ENCODE measurements at places on chromosomes 7 and 10. TPM values are rescaled to one million over a fixed set of nuclear protein-coding genes. Genes with fewer than 3 reads are reported as not detected.

Gene VSTM2A
- 0.12 TPM for total RNA-seq

Gene TLX1
- total RNA-seq = not detected

Gene PDZD7
- total RNA-seq = 0.25 TPM

DNA sequence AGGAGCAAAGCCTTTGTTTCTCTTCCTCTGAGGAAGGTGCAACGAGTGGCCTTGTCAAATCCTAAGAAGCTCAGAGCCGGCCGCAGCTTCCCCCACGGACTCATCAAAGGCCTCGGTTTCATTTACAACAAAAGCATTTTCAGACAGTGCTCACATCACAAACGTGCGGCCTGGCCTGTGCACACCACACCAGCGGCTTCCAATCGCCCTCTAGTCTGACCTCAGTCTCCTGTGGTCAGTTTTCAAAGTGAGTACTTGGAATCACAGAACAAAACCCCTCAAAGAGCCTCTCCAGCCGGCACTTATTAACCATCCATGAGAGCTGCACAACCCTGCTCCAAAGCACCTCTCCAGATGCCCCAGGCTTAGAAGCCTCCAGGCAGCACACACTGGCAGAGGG is 3.3 kb downstream of the RADIL start:
- no peak overlapping the region for H3K4me3 ChIP-seq
- peaks cover 5% of the 10 kb centered on the region for H3K4me1 ChIP-seq
- no peaks in the 10 kb centered on the region for H3K36me3 ChIP-seq
- H3K27ac ChIP-seq = no peak overlapping the region
- peaks cover 17% of the 10 kb centered on the region for H3K27me3 ChIP-seq

DNA sequence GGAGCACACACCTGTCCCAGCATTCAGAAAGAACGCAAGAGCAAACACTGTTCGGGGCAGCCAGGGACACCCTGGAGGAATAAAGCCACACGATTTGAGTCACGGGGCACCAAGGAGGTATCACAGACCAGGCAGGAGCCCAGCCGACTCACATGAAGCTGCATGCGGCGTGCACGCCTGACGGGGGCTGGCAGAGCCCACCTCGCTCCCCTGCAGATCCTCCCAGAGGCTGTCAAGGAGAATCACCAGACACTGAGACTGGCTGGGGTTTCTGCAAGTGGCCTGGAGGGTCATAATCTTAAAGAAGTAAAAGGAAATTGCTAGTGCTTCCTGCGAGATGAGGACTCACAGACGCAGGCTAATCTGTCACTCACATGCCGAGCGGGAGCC is 61.6 kb downstream of the TCERG1L start:
- no peaks in the 10 kb centered on the region for H3K36me3 ChIP-seq
- H3K4me3 ChIP-seq = no peak overlapping the region
- H3K27me3 ChIP-seq = no peaks in the 10 kb centered on the region
- no peak for DNase-seq
- no peak overlapping the region for H3K27ac ChIP-seq

DNA sequence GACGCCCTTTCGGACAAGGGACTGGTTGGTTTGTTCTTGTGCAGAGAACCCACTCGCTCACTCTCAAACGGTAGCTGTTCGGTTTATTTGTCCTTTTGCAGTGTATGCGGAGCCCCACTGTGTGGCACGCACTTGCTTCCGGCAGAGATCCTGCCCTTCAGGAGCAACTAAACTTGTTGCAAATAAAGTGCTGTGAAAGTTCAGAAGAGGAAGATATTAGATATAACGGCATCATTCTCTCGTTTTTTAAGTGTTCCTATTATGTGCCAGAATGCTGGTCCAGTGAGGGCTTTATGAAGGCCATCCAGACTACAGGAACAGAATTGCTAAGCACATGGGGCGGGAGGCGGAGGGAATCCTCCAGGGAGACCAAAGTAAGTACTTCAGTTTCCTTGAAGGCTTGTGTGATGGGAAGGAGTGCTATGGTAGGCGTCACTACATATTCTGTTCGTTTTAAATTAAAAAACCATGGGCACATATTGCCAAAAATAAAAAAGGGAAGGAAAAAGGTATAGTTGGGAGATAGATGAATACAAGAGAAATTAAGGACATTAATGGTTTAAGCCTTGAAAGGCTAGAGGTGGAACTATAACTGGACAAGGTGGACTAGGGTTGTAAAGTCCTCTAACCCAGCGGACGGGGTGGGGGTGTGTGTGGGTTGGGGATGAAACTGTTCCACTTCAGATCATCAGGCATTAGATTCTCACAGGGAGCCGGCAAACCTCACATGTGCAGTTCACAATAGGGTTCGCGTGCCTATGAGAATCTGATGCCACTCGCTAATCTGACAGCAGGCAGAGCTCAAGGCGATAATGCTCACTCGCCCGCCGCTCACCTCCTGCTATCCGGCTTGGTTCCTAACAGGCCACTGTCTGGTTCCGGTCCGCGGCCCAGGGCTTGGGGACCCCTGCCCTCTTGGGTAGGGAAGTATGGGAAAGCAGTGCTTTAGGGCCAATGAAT is 704 bp upstream of the ERLIN1 start:
- H3K4me1 ChIP-seq = peaks cover 17% of the 10 kb centered on the region
- H3K27ac ChIP-seq = no peak overlapping the region
- H3K27me3 ChIP-seq = no peaks in the 10 kb centered on the region
- H3K4me3 ChIP-seq = peak overlapping the region; percentile 55
- peaks cover 13% of the 10 kb centered on the region for H3K36me3 ChIP-seq

DNA sequence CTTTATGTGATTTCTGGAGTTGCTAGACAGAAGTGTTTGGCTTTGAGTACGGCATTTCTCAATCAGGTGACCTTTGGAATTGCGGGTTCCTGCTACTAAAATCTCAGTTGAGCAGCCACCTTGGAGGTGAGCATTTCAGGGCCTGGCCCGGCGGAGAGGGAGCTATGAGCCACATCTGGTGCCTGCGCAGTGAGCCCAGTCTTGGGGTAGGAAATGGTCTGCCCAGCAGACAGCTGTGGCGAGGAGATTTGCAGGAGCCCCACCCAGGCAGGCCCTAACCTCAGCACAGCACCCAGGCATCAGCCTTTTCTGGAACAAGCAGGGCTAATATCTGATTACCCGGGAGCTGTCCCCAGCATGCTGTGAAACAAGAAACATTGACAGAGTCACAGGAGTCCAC is 547.9 kb upstream of the FOXK1 start:
- H3K4me1 ChIP-seq = peaks cover 16% of the 10 kb centered on the region
- H3K27ac ChIP-seq = no peak overlapping the region
- no peak for DNase-seq
- no peaks in the 10 kb centered on the region for H3K36me3 ChIP-seq
- no peaks in the 10 kb centered on the region for H3K27me3 ChIP-seq

DNA sequence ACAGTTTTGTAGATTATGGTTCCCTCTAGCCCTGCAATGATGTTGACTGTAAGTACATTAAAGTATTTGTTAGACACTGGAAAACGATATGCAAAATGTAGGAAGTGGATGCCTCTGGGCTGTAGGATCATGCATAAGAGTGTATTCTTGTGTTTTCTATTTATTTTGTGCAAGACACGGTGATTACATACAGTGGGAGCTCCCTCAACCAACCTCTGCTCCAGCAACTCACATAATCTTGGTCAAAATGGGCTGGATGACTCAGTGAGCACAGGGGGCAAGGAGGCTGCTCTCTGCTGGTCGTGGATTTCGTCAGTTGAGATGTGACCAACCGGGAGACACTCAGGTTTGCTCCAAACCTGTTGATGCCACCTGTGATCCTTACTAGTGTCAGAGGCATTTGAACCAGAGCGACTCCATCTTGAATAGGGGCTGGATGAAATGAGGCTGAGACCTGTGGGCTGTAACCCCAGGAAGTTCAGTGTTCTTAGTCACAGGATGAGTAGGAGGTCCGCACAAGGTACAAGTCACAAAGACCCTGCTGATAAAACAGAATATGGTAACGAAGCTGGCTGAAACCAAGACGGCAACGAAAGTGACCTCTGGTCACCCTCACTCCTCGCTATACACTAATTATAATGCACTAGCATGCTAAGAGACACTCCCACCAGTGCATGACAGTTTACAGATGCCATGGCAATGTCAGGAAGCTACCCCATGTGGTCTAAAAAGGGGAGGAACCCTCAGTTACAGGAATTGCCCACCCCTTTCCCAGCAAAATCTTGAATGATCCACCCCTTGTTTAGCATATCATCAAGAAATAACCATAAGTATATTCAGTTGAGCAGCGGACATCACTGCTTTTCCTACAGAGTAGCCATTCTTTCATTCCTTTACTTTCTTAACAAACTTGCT is 56.4 kb upstream of the FAM20C start:
- peaks cover 8% of the 10 kb centered on the region for H3K4me1 ChIP-seq
- no peak overlapping the region for H3K27ac ChIP-seq
- H3K4me3 ChIP-seq = no peak overlapping the region
- DNase-seq = no peak

DNA sequence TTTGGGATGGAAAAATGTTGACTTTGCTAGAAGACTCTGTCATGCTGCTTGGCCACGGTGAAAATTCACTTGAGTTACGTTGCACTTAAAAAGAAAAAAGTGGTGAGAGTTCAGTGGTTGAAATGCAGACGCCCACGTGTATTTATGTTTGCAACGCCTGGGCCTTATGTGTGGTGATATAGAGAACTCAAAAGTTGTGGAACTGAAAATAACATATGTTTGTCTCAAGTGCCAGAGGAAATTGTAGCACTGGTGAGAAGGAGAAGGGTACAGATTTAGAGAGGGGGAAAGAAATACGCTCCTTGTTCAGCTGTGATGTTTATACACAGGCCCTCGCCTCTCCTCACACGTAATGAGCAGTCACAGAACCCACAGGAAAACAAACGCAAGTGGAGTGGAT is 73.6 kb downstream of the EMX2 start:
- H3K27ac ChIP-seq = no peak overlapping the region
- no peak overlapping the region for H3K4me3 ChIP-seq
- H3K36me3 ChIP-seq = no peaks in the 10 kb centered on the region
- H3K27me3 ChIP-seq = no peaks in the 10 kb centered on the region
- no peaks in the 10 kb centered on the region for H3K4me1 ChIP-seq

DNA sequence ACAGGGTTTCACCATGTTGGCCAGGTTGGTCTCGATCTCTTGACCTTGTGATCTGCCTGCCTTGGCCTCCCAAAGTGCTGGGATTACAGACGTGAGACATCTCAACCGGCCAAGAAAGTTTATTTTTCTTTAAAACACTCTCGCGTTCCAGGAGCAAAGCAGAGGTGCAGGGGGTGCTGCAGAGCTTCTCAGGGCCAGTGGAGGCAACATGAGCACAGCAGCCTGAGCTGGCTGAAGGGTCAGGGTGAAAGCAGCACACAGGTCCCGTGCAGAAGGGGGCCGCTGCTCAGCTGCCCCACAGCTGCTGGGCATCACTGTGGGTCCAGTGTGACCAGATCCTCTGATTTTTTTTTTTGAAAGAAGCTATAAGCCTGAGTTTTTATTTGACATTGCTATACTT is 46.1 kb downstream of the EPHB4 start:
- H3K4me3 ChIP-seq = no peak overlapping the region
- no peak overlapping the region for H3K27ac ChIP-seq
- no peaks in the 10 kb centered on the region for H3K36me3 ChIP-seq

GRCh38 chr10:107546986-107547385 is 382.5 kb upstream of the SORCS1 start:
- H3K36me3 ChIP-seq = no peaks in the 10 kb centered on the region
- no peaks in the 10 kb centered on the region for H3K27me3 ChIP-seq
- H3K27ac ChIP-seq = no peak overlapping the region
- peaks cover 24% of the 10 kb centered on the region for H3K4me1 ChIP-seq

GRCh38 chr10:6211671-6212635 is 9.2 kb downstream of the PFKFB3 start:
- no peaks in the 10 kb centered on the region for H3K27me3 ChIP-seq
- peaks cover 15% of the 10 kb centered on the region for H3K4me1 ChIP-seq
- peaks cover 6% of the 10 kb centered on the region for H3K36me3 ChIP-seq
- DNase-seq = peak; percentile 73
- H3K4me3 ChIP-seq = peak overlapping the region; percentile 16
- H3K27ac ChIP-seq = peak overlapping the region; percentile 39

All from neural progenitor cell (in vitro differentiated cells).